ENCODE measurements at places on chromosomes 1 and 21. TPM values are rescaled to one million over a fixed set of nuclear protein-coding genes. Genes with fewer than 3 reads are reported as not detected.

DNA sequence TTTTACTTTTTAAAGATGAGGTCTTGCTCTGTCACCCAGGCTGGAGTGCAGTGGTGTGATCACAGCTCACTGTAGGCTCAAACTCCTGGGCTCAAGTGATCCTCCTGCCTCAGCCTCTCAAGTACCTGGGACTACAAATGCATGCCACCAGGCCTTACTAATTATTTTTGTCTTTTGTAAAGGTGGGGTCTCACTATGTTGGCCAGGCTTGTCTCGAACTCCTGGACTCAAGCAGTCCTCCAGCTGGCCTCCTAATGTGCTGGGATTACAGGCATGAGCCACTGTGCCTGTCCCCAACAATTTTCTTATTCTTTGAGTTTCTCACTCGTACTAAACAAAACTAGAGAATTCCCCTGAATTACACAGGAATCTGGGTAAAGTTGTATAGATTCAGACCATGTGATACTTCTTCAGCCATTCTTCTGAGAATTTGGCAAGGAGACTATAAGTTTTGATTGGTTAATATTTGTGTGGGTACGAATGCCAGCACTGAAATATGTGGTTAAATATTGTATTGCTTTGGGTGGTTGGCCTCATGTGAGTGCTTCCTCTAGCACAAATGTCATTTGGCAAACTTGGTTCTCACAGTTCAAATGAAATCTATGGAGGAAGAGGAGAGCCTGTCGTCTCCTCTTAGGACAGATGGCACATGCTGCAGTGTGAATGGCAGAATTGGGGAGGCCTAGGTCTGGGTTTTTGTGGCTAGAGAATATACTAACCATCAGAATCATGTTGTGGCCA lies 104.9 kb downstream of the RUNX1 start:
- no peak for DNase-seq

DNA sequence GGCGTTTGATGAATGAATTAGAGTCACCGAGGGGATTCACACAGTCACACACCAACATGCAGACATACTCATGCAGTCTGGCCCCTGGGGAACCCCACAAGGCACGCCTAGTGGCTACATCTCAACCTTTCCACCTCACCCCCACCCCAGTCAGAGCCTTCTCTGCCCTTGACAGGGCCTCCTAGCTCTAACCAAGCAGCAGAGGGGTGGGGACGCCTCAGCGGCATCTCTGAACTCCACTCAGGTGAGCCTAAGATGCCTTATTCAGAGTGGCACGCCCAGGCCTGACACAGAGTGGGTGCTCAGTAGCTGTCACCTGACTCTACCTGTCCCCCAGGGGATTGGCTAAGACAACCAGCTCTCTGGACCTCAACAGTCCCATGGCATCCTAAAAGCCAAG lies 3.7 kb upstream of the SDC3 start:
- DNase-seq: no peak

GRCh38 chr21:41536827-41537103 lies 28.8 kb upstream of the TMPRSS2 start:
- DNase-seq: no peak

The VANGL2 gene
- 0.20 TPM for total RNA-seq

The FMO2 gene
- total RNA-seq: 8.1 TPM

The OVAAL gene
- not detected for total RNA-seq

The DNM3 gene
- 0.40 TPM for total RNA-seq

Measured in left lobe of liver (tissue), 2 donors.